ENCODE measurements at places on chromosomes 16 and 17.

- DNase-seq: no peak
These were observed 36.1 kb upstream of the NACA2 start for GRCh38 chr17:61627125-61627524.

DNA sequence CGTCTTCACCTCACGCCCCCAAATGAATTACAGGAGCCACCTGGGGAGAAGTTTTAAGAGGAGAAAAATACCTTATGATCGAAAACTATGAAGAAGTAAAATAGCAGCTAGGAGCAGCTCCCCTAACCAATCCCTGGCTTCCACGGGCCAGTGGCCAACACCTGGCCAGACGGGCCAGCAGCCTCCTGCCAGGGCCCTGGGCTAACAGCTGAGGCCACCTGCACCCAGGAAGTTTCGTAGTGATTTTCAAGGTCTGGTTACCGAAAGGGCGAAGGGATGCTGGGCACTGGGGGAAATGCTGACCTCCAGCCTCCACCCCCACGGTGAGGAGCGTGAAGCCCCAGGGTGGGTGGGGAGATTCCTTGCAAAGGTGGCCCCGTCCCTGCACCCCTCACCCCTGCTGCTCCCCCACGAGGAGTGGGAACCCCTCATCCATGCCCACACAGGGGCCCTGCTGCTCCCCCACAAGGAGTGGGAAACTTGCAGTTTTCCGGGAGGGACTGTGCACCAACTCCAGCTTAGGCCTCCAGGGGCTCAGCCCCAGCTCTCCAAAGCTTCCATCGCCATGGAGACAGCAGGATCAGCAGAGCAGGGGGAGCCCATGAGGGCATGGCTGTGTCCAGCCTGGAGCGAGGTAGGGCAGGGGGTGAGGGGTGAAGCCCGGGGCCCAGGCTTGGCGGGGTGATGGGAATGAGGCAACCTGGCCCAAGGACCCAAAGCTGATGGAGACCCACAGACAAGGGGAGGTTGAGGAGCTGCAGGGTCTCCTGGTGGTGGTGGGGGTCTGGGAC is 31.9 kb upstream of the ACSF3 start:
- no peak for DNase-seq

GRCh38 chr16:49467540-49468372 is 94.2 kb downstream of the C16orf78 start:
- DNase-seq: no peak

DNA sequence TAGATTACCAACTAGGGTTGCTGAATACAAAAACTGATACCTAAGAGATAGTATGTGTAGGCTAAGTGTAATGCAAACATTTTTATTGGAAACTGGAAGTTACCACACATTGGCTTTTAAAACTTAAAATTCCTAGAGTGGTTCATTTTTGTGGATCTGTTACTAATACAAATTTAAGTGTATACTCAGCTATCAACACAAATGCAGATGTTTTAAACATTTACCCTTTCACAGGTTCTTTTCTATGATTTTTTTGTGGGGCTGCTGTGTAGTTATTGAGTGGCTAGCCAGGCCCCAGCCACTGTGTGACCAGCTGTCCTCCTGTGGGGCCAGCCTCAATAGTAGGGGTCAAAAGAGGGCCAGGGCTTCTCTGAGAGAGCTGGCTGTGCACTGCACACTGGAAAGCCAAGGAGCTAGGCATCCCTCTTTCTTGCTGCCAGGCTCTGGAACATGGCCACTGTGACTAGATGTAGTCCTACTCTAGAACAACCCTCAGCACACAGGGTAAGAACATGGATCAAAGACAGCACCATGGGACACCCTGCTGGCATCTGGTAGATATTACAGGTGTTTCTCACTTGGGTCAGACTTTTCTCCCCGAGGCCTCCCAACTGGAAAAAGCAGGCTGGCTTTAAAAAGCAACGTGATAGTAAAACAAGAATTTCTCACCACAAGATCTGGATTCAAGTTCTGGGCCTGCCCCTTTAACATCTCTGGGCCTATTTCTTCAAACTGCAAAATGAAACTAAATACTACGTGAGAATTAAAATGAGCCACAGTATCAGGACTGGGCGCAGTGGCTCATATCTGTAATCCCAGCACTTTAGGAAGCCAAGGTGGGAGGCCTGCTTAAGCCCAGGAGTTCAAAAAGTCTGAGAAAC is 7.3 kb upstream of the VEZF1 start:
- DNase-seq: no peak

- DNase-seq: no peak
These were observed 6.7 kb upstream of the KRT31 start for GRCh38 chr17:41404024-41404671.

DNA sequence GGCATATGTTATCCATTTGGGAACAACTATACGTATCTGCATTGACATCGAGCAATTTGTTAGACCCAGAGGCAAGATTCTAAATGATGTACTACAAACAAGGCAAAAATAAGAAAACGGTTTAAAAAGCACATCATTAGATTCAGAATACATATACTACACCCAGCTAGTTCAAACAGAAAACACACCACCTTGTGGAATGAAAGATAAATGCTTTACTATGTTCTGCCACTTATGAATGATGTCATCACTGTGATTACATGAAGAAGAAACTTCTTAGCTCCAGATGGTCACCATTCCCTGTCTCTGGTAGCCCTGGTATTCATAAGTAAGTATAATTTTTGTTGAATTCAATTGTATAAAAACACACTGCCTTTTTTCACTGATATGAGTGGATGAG is 7.8 kb downstream of the NACA2 start:
- peak; percentile 48 for DNase-seq

- peak; percentile 46 for DNase-seq
These were observed 46.8 kb downstream of the CYB561 start for GRCh38 chr17:63399316-63399715.

- DNase-seq: no peak
These were observed 3.0 kb downstream of the LASP1 start for GRCh38 chr17:38872671-38873385.

DNA sequence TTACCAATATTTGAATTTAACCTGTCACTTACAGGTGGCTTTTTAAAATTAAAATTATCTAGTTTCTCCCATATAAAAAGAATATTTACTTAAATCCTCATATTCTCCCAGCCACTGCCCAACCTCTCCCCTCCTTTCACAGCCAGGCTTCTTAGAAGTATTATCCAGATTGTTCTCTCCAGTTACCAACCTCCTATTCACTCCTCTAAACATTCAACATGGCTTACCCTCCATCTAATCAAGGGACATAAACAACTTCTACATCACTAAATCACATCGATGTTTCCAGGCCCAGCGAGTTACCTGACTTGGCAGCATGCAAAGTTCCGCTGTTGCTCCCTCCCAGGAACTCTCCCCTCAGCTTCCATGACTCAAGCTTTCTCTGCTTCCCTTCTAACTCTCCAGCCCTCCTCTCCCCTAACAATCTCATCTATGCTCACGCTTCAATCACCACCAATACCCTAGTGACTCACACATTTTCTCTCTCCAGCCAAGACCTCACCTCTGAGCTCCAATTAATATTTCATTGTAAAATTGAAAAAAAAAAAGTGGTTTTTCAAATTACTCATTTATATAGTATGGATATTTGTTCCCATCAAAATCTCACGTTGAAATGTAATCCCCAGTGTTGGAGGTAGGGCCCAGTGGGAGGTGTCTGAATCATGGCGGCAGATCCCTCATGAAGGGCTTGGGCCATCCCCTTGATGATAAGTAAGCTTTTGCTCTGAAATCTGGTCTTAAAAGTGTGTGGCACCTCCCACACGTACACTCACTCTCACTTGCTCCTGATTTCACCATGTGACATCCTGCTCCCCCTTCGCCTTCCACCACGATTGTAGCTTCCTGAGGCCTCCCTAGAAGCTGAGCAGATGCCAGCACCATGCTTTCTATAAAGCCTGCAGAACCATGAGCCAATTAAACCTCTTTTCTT is 88.5 kb downstream of the HELZ start:
- no peak for DNase-seq

- no peak for DNase-seq
These were observed 1.8 kb downstream of the KIFC3 start for GRCh38 chr16:57800200-57801097.

- DNase-seq: no peak
These were observed 255.1 kb downstream of the HS3ST3A1 start for GRCh38 chr17:13346592-13346991.

DNA sequence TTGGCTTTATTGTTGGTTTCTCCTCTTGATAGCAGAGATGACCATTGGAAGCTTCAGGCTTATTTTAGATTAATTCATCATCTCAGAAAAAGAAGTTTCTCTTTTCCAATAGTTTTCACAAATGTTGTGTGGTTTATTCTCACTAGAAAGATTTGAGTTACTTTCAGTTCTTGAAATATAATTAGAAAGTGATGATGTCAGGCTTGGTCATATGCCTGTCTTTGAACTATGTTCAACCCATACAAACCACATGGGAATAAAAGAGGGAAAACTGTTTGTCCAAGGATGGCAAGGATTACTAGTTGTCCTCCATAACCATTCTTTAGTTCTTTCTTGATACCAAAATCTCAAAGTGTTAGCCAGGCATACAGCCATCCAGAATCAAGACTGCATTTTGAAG is 3.7 kb upstream of the HS3ST2 start:
- DNase-seq: no peak

DNA sequence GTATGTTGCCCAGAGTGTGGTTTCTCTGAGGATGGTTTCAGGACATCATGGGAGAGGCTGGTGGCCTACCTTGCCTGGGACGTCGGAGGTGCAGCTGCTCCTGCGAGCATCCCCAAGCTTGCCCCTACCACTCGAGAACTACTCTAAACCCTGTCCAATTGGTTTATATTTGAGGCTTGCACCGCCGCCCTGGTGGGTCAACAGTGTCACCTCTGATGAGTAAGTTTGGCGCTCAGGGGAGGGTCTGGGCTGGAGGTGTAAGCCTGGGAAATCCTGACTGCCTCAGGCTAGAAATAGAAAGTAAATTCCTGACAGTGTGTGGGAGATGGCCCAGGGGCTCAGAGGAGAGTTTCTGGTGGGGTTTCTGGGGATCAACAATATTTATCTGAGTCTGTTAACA is 48.2 kb downstream of the CCDC42 start:
- DNase-seq: no peak

DNA sequence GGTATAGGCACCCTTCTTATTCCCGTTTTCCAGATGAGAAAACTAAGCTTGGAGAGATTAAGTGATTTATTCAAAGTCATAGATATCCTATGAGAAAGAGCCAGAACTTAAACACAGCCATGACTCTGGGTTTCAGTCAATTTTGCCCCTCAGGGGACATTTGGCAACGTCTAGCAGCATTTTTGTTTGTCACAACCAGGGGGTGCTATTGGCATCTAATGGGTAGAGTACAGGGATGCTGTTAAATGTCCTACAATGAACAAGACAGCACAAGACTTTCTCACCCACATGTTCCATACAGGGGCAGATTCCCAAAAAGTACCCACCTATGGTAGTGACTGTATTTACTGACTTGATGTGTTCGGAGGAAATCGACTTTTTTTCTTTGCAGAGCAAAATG is 4.8 kb upstream of the SHISA9 start:
- DNase-seq: no peak

GRCh38 chr17:75111777-75112335 is 2.1 kb downstream of the ARMC7 start:
- no peak for DNase-seq

- DNase-seq: no peak
These were observed 228.0 kb downstream of the C16orf78 start for GRCh38 chr16:49601576-49601975.

GRCh38 chr17:57899391-57899790 is 49.5 kb upstream of the MRPS23 start:
- no peak for DNase-seq

- DNase-seq: peak; percentile 17
These were observed 25.7 kb downstream of the MINK1 start for GRCh38 chr17:4858882-4859260.

DNA sequence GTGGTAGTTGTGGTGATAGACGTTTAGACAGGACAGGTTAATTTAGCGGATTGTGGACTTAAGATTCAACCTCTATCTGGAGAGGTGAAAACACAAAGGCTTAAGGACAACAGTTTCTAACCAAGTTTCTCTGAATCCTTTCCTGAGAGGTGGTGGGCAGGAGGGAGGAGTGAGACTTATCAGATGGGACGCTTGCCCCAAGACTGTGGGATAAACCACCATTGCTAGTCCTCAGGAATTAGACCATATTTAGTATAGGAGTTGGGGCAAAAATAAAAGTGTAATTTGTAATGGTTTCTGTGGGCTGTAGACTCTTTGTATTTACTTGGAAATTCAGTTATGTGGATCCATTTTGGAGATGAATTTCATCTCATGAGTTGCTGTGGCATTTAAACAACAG is 6.6 kb downstream of the PDP2 start:
- DNase-seq: no peak

GRCh38 chr17:73427198-73427597 is 115.4 kb upstream of the CDC42EP4 start:
- peak; percentile 97 for DNase-seq

DNA sequence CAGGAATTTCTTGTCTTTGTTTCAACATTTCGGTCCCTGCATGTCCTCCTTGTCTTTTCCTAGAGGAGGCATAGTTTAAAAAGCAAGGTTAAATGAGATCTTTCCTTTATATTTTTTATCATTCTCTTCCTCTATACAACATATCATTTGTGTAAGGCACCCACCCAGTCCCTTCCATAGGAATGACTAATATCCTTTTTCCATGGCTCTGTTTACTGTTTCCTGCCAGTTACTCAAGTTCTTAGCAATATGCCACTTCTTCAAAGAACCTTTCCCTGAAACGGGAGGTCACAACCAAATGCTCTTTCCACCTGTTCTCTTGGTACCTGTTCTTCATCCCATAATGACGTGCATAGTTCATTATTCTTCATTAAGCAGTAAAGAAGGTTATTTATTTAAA is 1237.1 kb upstream of the GOT2 start:
- no peak for DNase-seq

GRCh38 chr17:33934696-33935095 is 320.4 kb upstream of the CCL2 start:
- DNase-seq: no peak

GRCh38 chr17:78238823-78239488 is 7.5 kb downstream of the TMEM235 start:
- DNase-seq: no peak

DNA sequence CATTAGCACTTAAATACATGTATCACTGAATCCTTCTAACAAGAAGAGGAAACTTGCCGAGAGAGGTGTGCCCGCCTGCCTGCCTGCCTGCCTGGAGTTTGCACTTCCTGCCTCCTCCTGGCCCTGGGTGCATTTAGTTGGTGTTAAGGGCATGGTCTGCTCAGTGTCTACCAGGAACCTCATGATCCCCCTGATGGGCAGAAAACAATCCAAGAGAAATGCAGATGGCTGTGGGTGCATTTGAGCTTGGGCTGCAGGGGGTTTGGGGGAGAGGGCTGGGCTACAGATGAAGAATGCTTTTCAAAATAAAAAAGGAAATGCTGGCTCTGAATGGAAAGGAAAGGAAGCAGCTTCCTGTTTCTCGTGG is 10.1 kb downstream of the KSR1 start:
- no peak for DNase-seq
